ENCODE measurements at places on chromosomes 11 and 22. TPM values are rescaled to one million over a fixed set of nuclear protein-coding genes. Genes with fewer than 3 reads are reported as not detected.

DNA sequence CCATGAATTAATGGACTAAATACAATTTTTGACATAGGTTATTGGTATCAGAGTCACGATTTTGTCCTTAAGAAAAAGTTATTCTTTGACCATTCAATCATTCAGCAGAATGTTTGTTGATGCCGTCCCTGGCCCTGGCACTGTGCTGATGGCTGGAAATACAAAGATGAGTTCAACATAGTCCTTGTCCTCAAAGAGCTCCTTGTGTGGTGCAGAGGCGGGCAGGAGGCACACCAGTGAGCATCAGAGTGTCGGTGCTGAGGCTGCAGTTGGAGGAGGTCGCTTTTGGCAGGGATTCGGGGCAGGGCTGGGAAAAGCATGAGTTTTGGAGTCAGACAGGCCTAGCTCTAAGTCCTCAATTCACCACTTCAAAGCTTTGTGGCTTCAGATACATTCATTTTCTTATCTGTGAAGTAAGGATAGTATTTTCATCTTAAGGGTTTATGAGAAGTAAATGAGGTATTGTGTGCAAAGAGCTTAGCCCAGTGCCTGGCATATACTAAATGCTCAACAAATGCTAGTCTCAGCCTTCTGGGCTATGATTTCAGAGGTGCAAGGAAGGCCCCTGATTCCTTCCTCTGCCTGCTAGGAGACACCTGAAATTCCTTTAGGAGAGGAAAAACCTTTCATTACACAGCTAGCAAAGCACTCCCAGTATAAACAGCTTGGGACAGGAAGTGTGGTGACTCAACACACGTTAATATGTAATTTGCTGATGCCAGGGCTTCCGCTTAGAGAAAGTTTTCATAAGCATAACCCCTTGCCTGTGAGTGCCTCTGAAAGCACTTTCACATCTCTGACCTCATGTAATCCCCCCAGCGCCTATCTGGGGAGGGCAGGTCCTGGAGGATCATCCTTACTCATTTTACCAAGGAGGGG is 113.8 kb downstream of the NECTIN1 start:
- no peak for DNase-seq

DNA sequence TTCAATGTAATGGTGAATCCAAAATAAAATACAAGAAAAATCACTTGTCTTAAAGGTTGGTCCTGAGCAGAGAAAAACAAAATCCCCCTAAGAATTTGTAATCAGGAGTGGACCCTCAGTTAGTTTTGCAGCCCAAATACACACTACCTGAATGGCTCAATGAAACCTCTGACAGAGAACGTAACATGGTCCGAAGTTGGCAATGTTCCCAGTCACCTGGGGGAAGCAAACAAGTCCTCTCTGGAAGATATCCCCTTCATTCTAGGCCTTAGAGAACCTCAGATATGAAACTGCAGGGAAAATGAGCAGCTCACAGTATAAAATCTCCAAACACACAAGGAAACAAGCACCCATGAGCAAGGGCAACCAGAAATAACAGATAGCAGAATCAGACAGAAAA is 58.2 kb downstream of the MORC2 start:
- DNase-seq = no peak

The IL18 gene
- 1.1 TPM for total RNA-seq

- no peak for DNase-seq
Observed at GRCh38 chr22:46748908-46749675, 11.0 kb upstream of the CERK start.

The XBP1 gene
- total RNA-seq = 131 TPM

The PLEKHB1 gene
- total RNA-seq = 13.5 TPM

The OLFML1 gene
- total RNA-seq = 0.24 TPM

DNA sequence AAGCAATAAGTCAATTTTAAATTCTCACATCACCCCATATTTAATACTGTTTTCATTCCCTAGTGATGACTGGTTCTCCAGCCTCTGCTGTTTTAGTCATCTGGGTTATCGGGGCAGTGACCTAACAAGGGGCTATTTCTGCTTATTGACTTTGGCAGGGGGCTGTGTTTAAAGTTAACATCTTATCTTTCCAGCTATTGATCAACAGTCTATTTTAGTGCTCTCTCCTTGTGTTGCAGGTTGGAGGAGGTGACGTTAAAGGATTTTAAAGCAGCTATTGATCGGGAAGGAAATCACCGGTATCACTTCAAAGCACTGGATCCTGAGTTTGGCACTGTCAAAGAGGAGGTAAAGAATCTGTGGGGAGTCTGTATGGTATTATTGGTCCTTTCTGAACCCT is 7.7 kb upstream of the DLAT start:
- no peak for DNase-seq

The DUSP8 gene
- 2.1 TPM for total RNA-seq

DNA sequence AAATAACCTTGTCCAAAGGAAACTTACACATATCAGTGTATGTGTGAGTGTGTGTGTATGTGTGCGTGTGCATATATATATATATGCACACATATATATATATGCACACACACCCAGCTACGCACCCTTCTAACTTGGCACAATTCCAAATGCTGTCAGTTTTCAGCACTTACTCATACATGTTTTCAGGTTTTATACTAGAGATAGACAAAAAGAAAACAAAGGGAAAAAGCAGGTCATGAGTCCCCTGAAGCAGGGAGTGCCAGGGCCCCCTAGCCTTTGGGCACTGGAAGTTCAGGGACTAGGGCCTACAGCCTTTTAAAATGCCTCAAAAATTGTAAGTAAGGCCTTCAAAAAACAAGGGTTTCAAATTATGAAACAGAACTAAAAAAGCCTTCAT is 265.4 kb downstream of the CADM1 start:
- DNase-seq = no peak

The LGR4 gene
- total RNA-seq = 61.7 TPM

DNA sequence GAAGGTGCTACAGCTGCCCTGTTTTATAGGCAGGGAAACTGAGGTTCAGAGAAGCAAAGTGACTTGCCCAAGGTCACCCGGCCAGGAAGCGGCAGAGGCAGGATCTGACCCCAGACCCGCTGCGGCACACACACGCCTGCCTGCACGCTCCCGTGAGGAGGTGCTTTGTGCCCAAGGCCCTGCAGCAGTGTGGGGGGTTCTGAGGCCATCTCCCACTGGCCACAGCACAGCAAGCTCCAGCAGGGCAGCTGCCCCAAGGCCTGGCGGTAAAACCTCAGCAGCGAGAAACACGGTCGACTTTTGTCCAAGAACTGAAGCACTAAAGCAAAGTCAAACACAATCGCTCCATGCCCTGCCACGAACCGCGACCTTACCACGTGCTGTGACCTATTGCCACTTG is 42.7 kb downstream of the CDKN1C start:
- DNase-seq = no peak

GRCh38 chr11:17991783-17992433 is 20.9 kb downstream of the SERGEF start:
- no peak for DNase-seq

DNA sequence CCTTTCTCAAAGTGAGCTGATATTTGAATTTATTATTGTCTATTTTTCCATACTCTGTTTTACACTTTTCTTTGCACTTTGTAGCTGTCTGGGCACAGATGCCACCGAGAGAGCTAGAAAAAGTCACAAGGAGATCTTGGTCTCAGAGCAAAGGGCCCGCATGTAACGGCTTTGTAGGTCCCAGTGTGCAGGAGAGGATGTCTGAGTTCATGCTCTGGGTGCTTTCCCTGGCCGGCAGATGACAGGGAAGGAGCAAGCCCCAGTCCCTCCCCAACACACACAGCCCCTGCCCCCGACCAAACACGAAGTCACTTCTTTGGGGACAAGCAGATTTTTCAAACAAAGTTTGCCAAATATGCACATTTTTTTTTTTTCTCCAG is 55.8 kb downstream of the SMIM38 start:
- no peak for DNase-seq

DNA sequence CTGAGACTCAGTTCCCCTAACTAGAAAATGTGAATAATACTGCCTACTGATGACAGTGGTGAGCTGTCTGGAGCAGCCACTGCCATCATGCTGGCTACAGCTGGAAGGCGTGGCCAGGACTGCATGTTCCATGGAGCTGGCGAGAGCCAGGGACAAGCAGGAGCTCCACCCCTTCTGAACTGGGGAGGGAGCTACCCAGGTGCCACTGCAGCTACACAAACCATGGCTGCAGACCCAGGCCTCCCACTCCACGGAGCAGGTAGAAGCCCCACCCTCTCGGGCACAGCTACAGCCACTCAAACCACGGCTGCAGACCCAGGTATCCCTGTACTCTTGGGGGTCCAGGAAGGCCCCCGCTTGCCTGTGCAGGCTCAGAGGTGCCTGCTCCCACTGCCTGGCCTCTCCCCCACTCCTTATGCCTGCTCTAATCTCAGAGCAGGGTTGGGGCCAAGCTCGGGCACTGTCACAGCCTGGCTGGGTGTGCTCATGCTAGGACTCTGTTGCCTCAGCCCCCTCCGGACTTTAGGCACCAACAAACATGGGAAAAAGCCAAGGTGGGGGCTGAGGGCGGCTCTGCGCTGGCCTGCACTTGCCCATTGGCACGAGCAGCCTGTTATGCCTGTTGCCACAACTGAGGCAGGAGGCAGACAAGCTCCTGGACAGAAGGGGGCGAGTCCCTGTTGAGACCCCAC is 51.7 kb downstream of the RAB30 start:
- no peak for DNase-seq

The SH3BP1 gene
- total RNA-seq = 40.3 TPM

The SEC14L2 gene
- total RNA-seq = 2.8 TPM

DNA sequence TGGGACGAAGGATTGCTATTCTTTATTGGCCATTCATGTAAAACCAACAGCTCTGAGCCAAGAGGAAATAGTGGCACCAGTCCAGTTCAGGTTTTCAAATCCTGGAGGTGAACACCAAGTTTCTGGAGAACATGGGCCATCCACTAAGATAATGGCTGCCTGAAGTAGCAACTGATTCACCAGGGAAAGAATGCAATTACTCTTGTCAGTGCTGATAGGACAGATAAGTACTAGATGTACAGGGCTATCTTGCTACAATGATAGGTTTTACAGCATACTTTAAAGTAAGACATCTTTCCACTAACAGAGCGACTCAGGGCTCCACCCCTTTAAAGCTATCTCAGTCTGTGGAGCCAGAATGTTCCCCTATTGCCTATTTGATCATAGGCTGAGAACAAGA is 36.8 kb upstream of the APOA1 start:
- DNase-seq = no peak

- DNase-seq = peak; percentile 37
Observed at GRCh38 chr11:111452146-111452545, 60.0 kb downstream of the BTG4 start.

All from H1 (cell line).